ENCODE measurements at places on chromosomes 6 and 20. TPM values are rescaled to one million over a fixed set of nuclear protein-coding genes. Genes with fewer than 3 reads are reported as not detected.
A peak's percentile ranks its signal among the peaks of the same experiment; 100 is the strongest.

The ZMYND8 gene
- 44.7 TPM for total RNA-seq

The FABP7 gene
- total RNA-seq = not detected

The ORC3 gene
- total RNA-seq = 27.1 TPM

DNA sequence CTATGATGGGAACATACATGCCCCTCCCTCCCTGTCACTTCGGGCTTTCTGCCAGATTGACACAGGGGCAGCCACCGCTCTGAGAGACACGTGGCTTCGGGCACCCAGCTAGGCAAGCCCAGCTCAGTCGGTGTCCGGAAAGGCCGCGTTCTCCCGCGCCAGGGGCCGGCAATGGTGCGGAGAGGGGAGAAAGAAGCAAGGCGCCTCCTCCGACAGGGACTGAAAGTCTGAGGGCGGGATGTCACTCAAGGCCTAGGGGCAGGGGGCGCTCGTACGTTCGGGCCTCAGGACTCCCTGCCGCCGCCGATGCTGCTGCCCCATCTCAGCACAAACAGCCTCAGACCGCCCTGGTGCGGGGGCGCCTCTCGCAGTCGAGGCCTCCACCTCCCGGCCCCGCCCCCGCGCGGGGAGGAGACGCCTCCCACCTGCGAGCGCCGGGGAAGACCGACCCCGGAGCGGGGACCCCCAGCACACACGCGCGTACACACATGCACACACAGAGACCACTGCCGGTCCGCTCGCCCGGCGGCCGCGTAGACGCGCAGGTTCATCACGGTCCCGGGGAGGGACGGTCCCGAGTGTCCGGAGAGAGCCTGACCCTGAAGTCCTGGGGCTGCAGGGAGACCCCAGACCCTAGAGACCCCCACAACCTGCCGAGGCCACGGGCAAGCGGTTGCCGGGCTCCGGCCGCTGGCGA is 1.9 kb downstream of the GRM4 start:
- no peak overlapping the region for H3K27ac ChIP-seq
- no peaks in the 10 kb centered on the region for H3K36me3 ChIP-seq
- peak; percentile 48 for DNase-seq
- no peak overlapping the region for H3K4me3 ChIP-seq
- peaks cover 11% of the 10 kb centered on the region for H3K4me1 ChIP-seq
- peaks cover 71% of the 10 kb centered on the region for H3K27me3 ChIP-seq

DNA sequence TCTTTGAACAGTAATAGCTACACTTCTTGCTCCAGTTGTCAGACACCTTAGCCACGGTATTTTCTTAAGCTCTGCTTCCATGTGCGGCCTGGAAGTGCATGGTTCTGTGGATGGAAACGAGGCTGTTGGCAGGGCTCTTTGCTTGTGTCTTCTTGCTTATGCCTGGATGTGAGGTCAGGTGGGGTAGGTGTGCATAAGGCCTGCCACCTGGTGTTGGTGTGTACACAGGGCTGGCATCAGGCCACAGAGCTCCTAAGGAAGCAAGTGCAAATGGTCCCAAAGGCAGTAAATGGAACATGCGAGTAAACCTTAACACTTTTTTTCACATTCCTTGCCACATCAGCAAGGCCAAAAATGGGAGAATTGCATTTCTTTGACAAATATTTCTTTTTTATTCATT is 158.1 kb upstream of the GMDS start:
- H3K4me3 ChIP-seq = no peak overlapping the region
- no peak for DNase-seq
- no peaks in the 10 kb centered on the region for H3K36me3 ChIP-seq
- no peaks in the 10 kb centered on the region for H3K4me1 ChIP-seq
- no peak overlapping the region for H3K27ac ChIP-seq
- no peaks in the 10 kb centered on the region for H3K27me3 ChIP-seq

DNA sequence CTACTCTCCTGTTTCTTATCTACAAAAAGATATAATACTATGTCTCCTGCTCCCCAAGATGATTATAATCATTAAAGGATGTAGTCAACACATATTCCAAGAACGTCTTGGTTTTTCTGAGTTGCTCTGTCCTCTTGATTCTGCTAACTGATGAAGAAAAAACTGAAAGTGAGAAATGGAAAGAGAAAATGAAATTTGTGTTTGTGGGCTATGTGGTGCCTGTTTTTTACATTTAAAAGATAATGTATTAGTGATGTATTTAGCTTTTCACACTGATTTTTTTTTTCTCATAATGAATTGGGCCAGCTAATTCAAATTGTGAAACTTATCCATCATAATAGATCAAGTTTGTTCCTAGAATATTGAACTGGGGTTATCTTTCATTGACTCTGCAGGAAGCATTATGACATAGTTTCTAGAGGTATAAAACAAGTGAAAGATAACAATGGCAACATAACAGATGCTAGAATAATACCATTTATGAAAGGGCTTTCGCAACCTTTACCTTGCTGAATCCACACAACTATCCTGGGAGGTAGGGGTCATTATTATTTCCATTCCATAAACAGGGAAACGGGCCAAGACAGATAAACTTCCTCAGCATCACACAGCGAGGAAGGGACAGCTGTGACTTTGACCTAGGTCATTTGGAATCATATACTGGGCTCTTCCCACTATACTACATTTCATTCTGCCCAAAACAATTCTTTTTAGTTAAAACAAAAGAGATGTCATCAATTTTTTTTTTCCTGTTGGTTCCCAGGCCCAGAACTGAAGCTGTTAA is 336.7 kb downstream of the GJA1 start:
- DNase-seq = no peak
- no peaks in the 10 kb centered on the region for H3K27me3 ChIP-seq
- peak overlapping the region; percentile 80 for H3K27ac ChIP-seq
- peaks cover 29% of the 10 kb centered on the region for H3K4me1 ChIP-seq
- no peak overlapping the region for H3K4me3 ChIP-seq

GRCh38 chr6:149876241-149876933 is 12.2 kb upstream of the LRP11 start:
- DNase-seq = no peak
- no peaks in the 10 kb centered on the region for H3K4me1 ChIP-seq
- H3K4me3 ChIP-seq = no peak overlapping the region
- no peak overlapping the region for H3K27ac ChIP-seq

DNA sequence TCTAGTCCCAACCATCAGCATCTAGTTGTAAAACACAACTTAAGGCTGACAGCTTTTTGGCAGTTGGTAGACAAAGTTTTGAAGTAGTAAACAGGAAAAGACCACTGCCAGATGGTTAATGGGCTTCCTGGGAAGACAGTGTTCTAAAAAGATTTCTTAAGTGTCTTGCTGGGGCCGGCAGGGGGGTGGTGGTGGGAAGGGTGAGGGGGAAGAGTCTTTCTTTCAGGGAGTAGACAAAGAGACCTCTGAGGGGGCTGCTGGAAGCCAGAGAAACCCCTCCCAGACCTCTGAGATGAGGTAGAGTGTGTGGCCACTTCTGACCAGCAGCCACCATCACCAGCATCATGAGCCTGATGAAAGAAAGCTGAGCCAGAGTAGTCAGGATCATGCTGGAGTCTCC is 784.9 kb downstream of the TENT5A start:
- H3K36me3 ChIP-seq = no peaks in the 10 kb centered on the region
- no peak overlapping the region for H3K4me3 ChIP-seq
- no peak for DNase-seq

GRCh38 chr6:4369616-4370015 is 234.2 kb upstream of the ECI2 start:
- H3K27ac ChIP-seq = no peak overlapping the region
- H3K36me3 ChIP-seq = no peaks in the 10 kb centered on the region
- H3K27me3 ChIP-seq = peaks cover 8% of the 10 kb centered on the region
- no peak for DNase-seq
- no peak overlapping the region for H3K4me3 ChIP-seq

- no peaks in the 10 kb centered on the region for H3K27me3 ChIP-seq
- H3K27ac ChIP-seq = no peak overlapping the region
- no peak for DNase-seq
These were observed 18.9 kb downstream of the MKKS start for GRCh38 chr20:10415013-10415650.

- H3K4me3 ChIP-seq = no peak overlapping the region
- no peaks in the 10 kb centered on the region for H3K27me3 ChIP-seq
- peaks cover 6% of the 10 kb centered on the region for H3K4me1 ChIP-seq
- H3K36me3 ChIP-seq = peaks cover 6% of the 10 kb centered on the region
- H3K27ac ChIP-seq = no peak overlapping the region
- no peak for DNase-seq
These were observed 11.8 kb downstream of the C20orf203 start for GRCh38 chr20:32661820-32662528.
